ENCODE measurements at places on chromosomes 12 and 14.

DNA sequence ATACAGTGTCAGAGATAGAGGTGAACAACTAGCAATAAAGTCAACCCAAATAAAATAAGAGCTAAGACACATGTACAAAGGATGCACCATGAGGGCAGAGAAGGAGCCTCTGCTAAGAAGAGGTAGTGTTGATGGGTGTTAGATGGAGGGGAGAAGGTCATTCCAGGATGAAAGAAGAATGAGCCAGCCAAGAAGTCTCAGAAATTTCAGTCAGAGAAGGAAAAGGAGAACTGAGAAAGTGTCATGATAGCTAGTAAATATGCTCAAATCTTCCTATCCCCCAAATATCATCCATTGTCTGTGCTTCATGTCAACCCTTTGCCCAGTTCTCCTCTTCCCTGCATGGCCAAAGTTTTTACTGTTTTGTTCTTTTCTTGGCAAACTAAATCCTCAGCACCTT is 225.2 kb upstream of the BTG1 start:
- no peak for DNase-seq

DNA sequence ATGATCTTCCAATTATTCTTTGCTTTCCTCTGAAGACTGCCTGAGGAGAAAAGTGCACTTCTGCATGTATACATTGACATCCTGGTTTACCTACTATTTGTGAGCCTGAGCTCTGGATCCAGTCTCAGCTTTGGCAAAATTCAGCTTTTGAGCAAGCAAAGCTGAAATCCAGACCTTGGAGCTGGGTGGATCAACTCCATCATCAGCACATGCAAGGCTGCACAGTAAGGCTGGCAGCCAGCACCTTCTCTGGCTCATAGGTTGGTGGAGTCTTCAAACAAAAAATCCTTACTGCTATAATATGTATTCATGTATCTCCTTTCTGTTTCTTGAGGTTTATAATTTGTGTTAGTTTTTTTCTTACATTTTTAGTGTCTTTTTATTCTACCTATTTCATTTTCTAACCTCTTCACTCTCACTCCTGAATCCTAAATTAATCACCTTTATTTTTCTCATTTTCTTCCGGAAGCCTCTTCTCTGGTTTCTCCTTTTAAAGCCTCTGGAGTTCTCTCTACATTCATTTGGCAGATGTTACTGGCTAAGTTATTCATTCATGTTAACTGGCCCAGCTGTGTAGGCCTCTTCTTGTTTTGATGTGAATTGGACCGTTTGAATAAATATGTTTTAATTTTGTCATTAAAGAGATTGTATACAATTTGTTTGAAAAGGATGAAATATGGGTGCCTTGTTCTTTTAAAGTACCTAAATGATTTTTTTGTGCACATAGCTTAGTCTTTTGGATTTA is 224.8 kb downstream of the DACT1 start:
- DNase-seq = no peak

DNA sequence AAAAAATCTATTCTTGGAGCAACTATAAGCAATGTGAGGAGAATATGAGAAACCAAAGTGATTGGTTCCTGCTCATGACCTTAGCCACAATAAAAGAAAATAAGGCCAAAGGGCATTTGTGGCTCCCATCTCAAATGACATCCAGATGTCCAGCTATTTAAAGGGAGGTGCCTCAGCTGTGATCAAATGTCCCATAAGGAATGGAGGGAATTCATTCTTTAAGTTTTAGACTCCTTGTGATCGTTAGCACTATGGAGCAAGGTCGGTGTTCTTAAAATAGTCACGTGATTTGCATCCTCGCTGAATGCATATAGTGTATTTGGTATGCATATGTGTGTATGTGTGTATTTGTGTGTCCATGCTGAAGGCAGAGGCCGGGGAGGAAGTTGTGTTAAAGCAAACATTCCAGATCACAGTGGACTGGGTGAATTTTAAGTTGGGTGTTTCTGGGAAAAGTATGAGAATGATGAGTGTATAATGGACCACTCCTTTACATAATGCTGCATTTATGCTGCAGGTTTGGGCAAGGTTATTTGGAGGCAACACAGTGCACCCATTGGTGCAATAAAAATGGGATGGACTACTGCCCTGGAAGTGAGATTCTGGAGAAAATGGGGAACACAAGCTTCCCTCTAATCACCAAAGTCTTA is 5.6 kb upstream of the E2F7 start:
- DNase-seq = no peak

DNA sequence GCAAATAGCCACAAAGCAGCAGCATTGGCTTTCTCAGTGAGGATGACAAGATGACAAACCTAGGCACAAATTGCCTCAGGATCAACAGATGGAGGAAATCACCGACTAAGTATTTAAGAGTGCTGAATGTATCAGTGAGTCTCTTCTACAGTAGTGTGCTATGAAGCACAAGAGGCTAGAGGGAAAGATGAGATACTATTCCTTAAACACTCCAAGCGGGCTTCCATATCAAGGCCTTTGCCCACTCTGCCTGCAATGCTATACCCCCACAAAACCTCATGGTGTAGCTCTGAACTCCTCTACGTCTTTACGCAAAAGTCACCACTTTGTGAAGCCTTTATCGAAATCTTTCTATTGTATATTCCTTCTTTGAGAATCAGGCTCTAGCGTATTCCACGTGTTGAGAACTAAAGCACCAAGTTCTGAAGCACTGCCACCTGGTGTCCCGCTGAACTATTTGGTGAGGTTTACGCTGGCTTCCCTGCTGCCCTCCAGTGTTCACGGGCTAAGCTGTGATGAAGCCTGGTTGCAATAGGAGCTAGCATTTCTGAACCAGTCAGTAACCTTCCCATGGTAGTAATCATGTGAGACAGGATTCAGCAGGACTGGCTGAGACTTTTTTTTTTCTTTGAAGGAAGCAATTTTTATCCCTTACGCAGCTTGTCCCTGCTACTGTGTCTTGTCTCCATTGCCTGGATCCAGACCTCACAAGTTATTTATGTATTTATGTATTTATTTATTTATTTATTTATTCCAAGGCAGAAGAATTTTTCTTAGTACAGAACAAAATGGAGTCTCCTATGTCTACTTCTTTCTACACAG is 426.5 kb upstream of the OR4E1 start:
- DNase-seq = peak; percentile 29

GRCh38 chr14:59306775-59307174 is 118.3 kb downstream of the DAAM1 start:
- no peak for DNase-seq

GRCh38 chr14:101825797-101826196 is 64.3 kb downstream of the PPP2R5C start:
- DNase-seq = no peak

GRCh38 chr14:87989956-87990299 is 3.1 kb downstream of the GALC start:
- no peak for DNase-seq

GRCh38 chr12:613996-614395 is 49.2 kb downstream of the NINJ2 start:
- no peak for DNase-seq

- peak; percentile 83 for DNase-seq
Observed at GRCh38 chr14:55705651-55706364, 125.8 kb downstream of the KTN1 start.

DNA sequence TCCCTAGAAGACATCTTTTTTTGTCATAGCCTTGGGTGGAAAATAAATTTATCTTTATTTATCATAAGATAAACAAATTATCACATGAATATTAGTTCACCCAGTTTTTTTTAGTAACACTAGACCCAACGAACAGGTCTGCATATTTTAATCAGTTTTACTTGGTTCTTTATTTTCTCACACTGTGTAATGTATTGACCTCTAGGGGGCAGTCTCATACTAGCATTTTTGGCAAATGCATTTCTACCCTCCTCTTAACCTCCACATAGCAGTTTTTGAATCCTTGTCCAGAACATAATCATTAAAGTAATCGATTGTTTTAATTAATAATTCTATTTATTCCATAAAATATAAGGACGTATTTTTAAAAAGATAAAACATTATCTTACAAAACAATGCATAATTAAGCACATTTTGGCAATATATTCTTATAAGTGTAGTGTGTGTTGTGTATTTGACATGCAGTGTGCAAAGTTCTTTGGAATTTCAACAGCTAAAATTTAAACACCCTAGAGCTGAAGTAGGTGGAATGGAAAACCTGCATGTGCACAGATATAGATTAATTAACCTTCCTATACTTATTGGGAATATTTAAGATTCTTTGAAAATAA is 31.6 kb upstream of the PTPRQ start:
- DNase-seq = no peak

GRCh38 chr12:1551496-1551895 is 42.9 kb downstream of the FBXL14 start:
- no peak for DNase-seq

DNA sequence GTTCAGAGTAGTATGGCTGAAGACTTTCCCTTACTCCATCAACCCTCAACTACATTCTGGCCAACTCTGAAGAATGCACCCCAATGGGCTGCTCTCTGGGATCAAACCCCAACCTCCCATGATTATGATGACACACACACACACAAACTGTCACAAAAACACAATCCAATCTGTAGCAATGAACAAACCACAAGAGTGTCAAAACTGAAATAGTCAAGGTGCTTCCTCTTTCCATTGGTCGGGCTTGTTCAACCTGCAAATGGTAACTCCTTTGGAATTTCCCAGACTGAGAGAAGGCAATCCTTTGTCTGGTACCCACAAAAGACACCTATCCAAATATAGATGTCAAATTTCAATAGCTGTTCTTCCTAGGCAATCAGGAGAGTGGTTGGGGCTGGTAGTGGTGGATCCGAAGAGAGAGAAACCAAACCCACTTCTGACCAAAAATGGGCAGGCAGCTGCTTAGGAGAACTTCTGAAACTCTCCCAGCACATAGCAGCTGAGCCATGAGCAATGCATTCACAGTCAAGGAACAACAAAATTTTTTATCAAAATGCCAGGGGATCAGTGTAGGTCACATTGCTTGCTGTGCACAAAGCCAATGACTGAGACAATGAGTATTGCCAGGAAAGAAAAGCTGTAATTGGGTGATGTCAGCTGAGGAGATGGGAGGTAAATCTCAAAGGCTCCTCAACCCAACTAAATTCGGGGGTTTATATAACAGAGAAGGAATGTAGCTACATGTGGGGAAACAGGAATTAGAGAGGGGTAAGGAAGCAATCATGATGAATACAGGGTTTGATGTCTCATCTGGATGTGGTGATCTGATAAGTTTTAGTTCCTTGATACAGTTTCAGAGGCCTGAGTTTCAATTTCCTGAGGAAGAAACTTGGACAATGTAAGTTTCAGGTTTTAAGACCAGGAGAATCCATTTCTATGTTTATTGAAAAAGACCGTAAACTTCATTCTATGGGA is 191.4 kb downstream of the KITLG start:
- no peak for DNase-seq

GRCh38 chr12:30145684-30146032 is 361.9 kb upstream of the TMTC1 start:
- DNase-seq = no peak

DNA sequence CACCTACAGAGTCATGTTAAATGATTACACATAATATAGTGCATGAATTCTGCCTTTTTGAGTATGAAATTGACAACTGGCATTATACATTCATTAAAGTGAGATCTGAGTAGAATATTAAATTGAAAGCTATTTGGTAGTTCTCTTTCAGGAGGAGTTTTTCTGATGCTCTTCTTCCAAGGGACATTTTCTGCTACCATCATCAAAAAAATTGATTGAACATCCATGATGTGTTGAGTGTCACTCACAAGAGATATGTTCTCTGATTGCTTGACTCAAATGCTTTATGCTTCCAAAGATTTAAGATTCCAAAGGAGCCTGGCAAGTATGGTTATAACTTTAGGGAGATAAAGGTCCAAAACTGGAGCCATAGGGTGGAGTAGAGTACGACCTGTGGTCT is 64.9 kb downstream of the AKAP6 start:
- DNase-seq = no peak

DNA sequence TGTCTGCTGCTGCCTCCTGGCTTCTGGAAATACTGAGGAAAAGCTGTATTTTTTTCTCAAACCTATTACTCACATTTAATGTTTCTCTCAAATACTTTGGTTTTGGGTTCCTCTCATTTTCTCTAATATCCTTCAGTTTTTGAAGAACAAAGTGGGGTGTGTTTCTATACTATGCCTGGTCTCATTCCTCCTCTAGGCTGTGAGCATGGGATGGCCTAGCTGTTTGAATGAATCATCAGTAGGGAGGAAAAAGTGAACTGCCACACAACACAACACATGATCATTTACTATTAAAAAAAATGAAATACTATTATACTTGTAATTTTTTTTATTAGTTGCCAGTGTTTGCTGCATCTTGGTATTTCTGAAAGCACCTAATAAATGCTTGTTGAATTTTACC is 11.3 kb upstream of the SMCO3 start:
- DNase-seq = no peak

DNA sequence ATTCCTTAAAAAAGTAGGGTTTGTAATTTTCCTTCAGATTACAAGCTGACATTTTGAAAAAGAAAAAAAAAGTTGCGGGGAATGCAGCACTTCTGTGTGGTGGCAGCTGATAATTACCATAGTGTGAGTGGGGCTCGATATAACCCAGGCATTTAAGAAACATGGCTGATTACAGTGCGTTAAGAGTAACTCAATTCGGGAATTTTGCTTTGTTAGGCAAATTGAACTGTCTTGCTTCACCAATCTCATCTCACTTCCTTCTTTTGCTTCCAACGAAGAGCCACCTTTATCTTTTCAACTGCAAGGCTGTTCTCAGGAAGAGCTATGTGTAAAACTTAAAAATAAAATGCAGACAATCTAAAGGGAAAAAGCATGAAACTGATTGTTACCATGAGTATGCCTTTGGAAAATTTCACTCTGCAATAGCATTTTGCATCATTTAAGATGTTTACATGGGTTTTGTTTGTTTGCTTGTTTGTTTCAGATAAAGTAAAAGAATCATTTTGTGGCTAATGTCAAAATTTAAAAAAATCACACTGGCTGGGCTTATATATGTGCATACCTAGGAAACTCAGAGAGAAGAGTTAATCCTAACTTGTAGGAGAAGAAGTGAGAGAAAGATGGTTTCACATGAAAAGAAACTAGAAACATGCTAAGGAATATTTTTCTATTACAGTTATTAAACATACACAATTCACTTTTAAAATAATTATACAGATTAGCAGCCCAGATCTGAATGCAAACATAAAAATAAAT is 295.9 kb upstream of the ATP2B1 start:
- DNase-seq = no peak

- DNase-seq = no peak
Observed at GRCh38 chr12:131851741-131852550, 23.8 kb downstream of the MMP17 start.

DNA sequence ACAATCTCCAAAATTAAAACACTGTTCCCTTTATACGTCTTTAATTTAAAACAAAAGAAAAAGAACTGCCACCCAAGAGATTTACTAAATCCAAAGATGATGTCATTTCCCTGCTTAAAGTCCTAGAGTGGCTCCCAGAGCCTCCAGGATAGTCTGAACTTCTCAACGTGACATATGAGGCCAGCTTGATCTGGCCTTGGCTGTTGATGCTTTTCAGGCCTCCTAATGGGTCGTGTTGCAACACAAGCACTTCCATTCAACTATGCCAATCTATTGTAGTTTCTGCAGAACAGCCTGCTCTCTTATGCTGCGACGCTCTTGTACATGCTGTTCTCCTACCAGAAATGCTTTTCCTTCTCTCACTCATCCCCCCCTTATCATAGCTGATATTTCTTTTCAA is 35.7 kb downstream of the LGR5 start:
- peak; percentile 61 for DNase-seq

- no peak for DNase-seq
Observed at GRCh38 chr14:58954901-58955861, 233.3 kb upstream of the DAAM1 start.

GRCh38 chr14:69593018-69593677 is 18.2 kb upstream of the SUSD6 start:
- no peak for DNase-seq

Measured in WERI-Rb-1 (cell line).